ENCODE measurements at places on chromosomes 3 and 15.

GRCh38 chr3:107882881-107883280 lies 207.9 kb downstream of the CD47 start:
- no peak for DNase-seq

DNA sequence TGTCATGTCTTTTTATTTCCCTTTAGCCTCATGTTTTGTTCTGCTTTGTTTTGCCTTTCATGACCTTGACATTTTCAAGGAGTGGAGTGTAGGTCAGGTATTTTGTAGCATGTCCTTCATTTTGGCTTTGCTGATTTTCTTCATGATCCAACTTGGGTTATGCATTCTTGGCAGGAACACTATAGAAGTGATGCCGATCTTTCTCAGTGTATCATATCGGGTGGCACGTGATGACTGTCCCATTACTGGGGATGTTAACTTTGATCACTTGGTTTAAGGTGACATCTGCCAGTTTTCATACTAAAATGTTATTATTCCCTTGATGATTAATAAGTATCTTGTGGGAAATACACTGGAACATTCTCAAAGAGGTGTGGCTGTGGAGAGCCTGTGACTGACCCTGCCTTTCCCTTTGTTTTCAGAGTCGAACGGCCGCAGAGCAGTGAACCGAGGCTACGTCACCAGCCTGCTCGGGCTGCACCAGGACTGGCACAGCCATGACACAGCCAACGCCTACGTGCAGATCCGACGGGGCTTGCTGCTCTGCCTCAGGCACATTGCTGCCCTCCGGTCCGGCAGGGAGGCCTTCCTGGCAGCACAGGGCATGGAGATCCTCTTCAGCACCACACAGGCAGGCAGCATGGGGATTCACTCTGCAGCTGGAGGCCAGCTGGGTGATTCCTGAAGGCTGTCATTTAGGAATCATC lies 167.7 kb downstream of the AGBL1 start:
- no peak for DNase-seq

GRCh38 chr3:59612444-59612715 lies 562.6 kb upstream of the CFAP20DC start:
- DNase-seq, result no peak

GRCh38 chr15:62552444-62552843 lies 387.4 kb upstream of the C2CD4B start:
- no peak for DNase-seq

- no peak for DNase-seq
Measured at GRCh38 chr15:99673111-99673510, 60.1 kb downstream of the LYSMD4 start.

GRCh38 chr15:60871731-60872130 lies 357.4 kb downstream of the RORA start:
- no peak for DNase-seq
